ENCODE measurements at places on chromosomes 2 and 18.
A peak's percentile ranks its signal among the peaks of the same experiment; 100 is the strongest.

GRCh38 chr2:216205486-216205885 is 96.3 kb downstream of the XRCC5 start:
- DNase-seq = no peak

- DNase-seq = no peak
Observed at GRCh38 chr2:183186296-183186695, 62.1 kb downstream of the NUP35 start.

DNA sequence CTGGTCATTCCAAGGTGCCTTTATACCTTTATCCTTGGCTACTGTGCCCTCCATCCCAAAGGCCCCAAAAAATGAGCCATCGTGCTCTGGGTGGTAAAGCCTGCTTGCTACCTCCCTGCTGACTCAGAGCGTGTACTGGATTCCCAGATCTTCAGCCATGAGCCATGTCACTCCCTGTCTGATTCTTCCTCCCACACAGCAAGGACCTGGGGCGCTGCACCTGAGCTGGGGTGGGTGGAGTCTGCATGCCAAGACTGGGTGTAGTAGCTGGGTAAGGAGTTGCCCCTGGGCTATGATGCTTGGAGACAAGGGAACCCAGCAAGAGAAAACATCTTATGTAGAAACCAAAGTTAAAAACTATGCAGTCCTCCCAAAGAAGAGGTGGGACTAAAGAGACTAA is 37.2 kb upstream of the APCDD1 start:
- DNase-seq = no peak

DNA sequence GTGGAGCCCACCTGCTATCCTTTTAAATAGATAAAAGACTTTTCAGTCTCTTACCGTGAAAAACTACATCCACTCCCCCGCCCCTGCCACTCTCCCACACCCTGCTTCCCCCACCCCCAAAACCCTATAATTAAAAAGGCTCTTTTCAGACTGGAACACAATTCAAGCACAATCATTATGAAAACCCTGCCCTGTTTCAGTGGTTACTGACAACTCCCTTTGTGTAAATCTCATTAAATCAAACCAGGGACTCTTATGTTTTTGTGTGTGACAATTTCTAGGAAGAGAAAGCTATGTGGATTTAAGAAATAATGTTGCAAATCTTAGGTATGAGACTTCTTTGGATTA is 21.0 kb upstream of the ZNF532 start:
- DNase-seq = no peak

- DNase-seq = no peak
Observed at GRCh38 chr2:152761214-152761613, 42.8 kb downstream of the ARL6IP6 start.

- DNase-seq = no peak
Observed at GRCh38 chr2:190635781-190636180, 13.1 kb upstream of the NAB1 start.

DNA sequence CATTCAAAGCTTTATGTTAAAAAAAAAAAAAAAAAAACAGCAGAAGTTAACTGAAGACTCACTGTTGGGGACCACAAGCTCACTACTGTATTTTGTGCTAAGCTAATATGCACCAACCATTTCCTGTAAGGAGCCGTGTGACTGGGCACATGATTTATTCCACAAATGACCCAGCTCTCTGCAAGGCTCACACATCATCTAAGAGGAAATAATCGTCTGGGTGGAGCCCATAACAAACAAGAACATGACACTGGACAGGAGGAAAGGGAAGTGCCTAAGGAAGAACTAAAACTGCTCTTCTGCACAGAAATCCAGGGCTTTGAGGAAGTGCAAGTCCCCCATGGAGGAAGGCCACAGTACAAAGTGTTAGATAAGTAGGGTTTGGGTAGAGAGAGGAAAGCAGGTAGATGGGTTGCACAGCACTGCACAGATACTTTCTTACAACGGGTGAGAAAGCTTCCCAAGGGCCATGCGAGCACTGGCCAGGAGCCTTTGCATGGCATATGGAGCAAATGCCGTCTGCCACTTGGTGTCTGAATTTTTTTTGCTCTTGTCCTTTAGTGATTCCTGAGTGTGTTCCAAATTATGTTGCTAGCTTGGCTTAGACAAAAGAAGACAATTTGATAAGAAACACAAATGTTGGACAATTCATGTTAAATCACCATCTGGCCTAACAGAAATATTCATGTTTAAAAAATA is 24.4 kb downstream of the NFE2L2 start:
- peak; percentile 94 for DNase-seq

Data from AML-193 (cell line).